ENCODE measurements at places on chromosomes 5 and 9. TPM values are rescaled to one million over a fixed set of nuclear protein-coding genes. Genes with fewer than 3 reads are reported as not detected.

AFF4 gene
- 28.8 TPM for total RNA-seq

GRCh38 chr5:88671505-88672499 is 211.2 kb downstream of the MEF2C start:
- DNase-seq: no peak

INSL4 gene
- not detected for total RNA-seq

SAPCD2 gene
- total RNA-seq: 11.5 TPM

MEGF10 gene
- total RNA-seq: not detected

MYMK gene
- total RNA-seq: not detected

DNA sequence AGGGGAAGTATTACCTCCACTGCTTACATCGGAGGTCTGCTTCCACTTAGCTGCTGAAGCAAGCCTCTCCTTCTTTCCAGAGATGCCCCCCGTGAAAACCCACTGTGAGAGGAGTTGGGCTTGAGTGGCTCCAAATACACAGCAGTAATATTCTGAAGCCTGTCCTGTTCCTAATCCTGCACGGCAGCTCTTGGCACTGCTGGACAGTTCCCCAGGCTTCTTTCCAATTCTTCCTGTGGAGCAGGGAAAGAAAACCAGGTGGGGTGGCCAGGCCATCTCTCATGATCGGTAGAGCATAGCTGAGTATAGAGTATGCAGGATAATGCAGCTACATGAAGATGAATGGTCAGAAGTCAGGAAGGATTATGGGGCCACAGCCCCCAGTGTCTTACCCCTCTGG is 335.3 kb downstream of the MARCHF11 start:
- DNase-seq: no peak

DNA sequence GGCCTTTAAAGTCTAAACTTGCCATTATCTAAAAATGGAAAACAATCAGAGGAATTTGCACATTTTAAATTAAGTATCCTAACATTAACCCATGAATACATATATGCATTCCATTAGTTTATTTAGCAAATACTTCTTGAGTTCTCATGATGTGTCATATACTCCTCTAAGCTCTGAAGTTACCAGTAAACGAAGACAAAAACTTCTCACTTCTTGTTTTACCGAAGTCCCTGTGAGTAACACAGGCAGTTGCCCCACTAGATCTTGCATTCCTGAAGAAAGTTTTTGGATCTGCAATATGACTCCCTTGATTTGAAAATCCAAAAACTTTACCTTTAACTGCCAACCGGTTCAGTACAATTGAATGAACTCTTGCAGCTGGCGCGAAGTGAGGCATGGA is 439.0 kb upstream of the MPDZ start:
- no peak for DNase-seq

FXN gene
- total RNA-seq: 31.1 TPM

- no peak for DNase-seq
These were observed 191.8 kb downstream of the CYLC2 start for GRCh38 chr9:103186959-103187358.

EGR1 gene
- total RNA-seq: 11.8 TPM
